ENCODE measurements at places on chromosomes 7 and 10.

DNA sequence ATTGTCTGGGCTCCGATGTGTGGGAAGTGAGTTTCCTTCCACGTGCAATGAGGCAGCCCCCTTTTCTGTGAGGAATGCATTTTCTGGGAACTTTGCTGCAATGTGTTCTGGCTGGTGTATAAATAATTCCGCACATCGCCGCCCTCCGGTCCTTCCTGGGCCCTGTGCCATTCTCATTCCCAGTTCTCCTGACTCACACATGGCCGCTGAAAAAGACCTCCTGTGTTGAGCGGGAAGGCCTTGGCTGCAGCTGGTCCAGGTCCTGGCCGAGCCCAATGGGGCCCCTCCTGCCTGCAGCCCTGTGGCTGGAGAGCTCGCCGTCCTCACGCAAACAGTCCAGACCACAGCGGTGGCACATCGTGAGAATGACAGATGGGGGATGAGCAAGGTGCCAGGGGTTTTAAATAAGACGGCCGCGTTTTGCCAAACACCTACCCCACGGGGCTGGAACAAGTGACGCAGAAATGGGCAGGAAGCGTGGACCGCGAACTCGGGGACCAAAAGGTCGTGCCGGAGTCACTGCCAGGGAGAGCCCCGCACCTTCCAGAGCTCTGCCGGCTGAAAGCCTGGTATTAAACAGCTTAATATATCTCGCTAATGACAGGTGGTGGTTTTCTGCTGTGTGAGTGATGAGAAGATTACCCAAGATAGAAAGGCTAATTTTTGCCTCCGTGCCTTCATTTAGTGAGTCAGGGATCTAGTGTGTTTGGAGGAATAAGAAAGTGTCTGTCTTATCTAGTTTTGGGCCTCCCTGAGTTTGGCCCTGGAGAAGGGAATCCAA lies 37.0 kb downstream of the FAM20C start:
- no peak for DNase-seq

GRCh38 chr10:110577056-110577455 lies 9.6 kb downstream of the SMC3 start:
- no peak for DNase-seq

GRCh38 chr7:11818281-11818680 lies 13.7 kb downstream of the THSD7A start:
- no peak for DNase-seq

DNA sequence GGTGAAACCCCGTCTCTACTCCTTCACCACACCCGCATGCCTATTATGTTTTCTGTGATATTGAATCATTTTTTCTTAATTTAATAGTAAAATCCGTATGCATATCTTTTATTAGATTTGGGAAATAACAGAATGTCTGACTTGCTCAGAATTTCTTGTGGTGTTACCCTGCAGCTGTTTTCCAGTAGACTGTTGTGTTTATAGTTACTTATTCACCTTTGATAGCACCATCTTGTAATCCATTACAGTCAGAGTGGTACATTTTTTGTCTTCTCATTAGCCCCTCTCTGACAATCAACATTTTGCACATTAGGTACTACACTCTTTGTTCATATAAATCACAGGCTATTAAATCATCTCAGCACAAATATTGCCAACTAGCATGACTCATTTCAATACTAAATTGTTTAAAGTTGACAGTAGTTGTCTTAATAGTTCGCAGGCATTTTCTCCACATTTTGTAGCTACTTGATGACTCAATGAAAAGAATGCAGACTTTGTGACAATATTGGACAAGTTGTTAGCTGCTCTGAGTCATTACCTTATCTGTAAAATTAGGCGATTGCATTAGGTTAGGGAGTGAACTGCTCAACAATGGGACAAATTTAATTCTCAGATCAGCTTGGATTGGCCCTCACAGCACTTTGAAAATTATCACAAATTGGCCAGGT lies 17.8 kb upstream of the SLC16A12 start:
- DNase-seq = no peak

GRCh38 chr10:80512031-80512526 lies 25.6 kb upstream of the SH2D4B start:
- DNase-seq = no peak

GRCh38 chr7:24825931-24826661 lies 68.8 kb upstream of the GSDME start:
- DNase-seq = no peak

DNA sequence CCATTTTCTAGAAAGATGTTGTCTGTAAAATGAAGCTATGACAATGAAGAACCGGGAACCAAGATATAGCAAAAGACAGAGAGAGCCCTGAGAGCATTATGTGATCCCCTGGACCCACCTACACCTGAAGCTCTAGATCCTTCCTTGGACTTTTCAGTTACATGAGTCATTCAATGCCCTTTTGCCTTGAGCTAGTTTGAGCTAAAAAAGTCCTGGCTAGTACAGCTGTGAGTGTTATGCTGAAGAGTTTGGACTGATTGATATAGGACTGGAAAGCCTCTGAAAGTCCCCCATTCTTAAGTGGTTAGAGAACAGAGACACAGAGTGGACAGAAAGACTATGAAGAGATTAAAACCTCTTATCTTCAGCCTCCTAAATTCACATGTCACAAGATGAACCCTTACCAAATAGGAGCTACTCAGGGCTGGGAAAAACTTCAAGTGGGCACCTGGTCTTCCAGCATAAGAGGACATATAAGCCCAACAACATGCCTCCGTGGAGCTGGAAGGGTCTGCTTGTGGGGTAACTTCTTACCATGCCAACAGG lies 386.8 kb upstream of the NFE2L3 start:
- DNase-seq = no peak

Data from activated CD4-positive, alpha-beta T cell treated with anti-CD3 and anti-CD28 coated beads, Interleukin-2, amount 10 ng/mL, durations not matched to agents 24 days and 14 days (primary cell).